ENCODE measurements at places on chromosomes 2 and 18.
A peak's percentile ranks its signal among the peaks of the same experiment; 100 is the strongest.

DNA sequence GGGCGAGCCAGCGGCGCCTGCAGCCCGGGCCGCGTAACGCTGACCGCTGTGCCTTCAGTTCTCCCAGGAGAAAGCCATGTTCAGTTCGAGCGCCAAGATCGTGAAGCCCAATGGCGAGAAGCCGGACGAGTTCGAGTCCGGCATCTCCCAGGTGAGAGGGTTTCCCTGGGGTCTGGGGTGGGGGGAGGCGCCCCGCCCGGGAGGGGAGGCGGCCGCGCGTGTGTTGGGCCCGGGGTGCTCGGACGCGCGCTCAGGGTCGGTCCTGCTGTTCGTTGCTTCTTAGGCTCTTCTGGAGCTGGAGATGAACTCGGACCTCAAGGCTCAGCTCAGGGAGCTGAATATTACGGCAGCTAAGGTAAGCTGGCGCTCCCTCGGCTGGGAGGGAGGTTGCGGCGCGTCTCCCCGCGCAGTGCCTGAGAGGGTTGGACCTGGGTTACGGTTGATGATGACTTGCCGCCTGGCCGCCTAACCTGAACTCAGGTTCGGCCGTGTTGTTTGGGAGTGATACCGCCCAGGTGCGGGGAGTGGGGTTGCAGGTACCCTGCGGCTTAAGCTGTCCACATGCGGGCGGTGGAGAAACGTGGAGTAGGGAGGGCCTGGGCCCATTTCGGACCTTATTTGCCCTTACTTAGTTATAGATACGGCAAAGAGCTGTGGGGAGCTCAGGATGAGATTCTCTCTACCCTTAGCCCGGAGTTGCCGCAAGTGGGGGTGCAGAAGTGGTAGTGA lies 638 bp downstream of the RPS7 start:
- no peak for DNase-seq

DNA sequence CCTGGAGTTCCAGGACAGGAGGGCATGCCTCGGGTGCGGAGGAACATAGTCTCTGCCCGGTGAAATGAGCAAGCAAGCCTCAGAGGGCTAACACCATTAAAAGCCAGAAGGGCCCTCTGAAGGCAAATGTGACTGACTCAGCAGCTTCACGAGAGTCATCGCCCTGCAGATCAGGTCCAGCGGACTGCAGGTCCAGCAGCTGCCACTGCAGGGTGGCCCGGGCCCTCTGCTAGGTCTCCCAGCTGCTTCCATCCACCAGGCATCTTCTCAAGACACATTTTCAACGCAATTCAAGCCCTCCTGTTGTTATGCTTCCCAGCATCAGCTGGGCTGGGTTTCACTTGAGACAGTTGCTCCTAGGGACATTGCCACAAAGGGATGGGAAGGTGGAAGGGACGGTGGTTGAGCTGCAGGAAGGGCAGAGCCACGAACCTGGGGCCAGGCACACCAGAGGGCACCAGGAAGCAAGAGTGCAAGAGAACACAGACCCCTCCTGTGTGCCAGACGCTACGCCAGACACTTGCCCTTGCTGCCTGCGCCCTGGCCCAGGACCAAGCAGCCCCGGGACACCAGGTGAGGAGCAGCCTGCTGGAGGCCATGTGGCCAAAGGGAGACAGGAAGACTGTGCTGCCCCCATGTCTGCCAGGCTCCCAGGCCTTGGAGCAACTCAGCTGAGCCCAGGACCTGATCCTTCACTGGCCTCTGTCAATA lies 173.0 kb downstream of the HDAC4 start:
- DNase-seq, result no peak

GRCh38 chr2:72139874-72140620 lies 7.6 kb downstream of the CYP26B1 start:
- no peak for DNase-seq

DNA sequence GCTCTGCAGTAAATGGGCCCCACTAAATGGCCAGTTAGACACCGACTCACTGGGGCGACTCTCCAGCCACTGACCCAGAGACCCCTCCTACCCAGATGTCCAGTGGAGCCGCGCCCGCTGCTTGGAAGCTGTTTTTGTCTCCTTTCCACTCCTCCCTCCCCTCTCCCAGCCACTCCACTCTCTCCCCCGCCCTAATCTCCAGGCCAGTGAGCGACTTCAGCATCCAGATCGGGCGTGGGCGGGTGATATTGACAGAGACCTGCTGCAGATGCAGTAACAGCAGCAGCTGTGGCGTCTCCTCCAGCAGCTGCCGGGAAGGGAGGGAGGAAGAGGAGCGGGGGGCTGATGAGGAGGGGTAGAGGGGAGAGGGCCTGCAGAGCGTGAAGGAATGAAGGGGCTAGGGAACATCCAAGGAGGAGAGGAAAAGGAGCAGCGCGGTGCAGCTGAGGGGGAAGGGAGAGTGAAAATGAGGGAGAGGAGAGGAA lies at the start of gene SCN7A:
Gene SCN7A, minus strand, starts transcription at position 110 of the 485 bp plus-strand sequence. CDS start 16,553 bp downstream, outside the sequence.
- peak; percentile 2 for DNase-seq

- DNase-seq, result no peak
Measured at GRCh38 chr2:24449344-24449743, 41.7 kb upstream of the NCOA1 start.

DNA sequence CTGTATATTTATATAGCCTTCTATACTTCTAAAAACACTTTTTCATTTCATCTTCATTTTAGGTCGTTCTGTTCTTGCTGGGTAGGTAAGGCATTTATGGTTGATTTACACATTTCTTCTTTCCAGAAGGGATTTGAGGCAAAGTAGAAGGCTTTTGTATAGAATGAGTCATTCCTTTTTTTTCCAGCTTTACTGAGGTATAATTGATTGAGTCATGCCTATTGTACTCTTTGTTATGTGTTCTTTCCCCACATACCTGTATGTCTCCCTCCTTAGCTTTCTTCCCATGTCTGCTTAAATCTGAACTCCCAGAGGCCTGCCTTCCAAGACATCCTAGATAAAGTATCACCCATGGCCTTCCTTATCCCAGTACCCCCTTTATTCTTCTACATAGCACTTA lies 4.8 kb upstream of the CDC42EP3 start:
- no peak for DNase-seq

- DNase-seq, result no peak
Measured at GRCh38 chr2:180385601-180386201, 378.6 kb upstream of the CWC22 start.

DNA sequence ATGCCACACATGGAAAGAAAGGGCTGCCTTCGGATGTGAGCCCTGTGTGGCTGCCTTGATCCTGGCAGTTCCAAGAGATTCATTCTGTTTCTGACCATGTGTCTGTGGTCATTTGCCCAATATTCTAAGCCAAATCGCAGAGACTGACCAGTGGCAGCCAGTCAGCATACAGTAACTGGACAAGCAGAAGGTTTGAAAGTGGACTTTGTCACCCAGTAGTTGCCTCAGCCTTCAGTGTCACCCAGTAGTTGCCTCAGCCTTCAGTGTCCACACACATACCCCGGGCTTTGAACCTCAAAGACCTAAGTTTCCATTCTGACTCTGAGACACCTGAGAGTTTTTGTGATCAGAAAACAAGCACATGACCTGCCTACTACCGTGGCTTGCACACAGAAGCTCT lies 5.0 kb downstream of the RFX8 start:
- DNase-seq, result no peak

GRCh38 chr2:213688133-213688532 lies 403.9 kb downstream of the SPAG16 start:
- no peak for DNase-seq

DNA sequence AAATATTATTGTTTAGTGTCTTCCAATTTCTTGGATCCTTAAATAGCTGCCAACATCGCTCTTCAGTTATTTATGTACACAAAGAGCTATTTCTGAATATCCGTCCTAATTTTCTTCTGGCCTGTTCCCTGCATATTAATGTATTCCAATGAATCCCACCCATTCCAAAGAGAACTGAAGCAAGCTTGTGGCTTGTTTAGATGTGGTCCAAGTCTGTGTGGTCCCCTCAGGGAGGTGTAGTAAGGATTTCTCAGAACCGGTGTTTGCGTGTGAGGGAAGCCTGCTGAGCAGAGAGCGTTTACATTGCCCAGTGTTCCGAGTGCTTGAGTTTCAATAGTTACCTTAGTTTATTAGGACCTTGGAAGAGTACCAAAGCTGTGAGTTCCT lies 25.1 kb upstream of the IL1R1 start:
- no peak for DNase-seq

GRCh38 chr2:234949762-234950434 lies 1.9 kb upstream of the SH3BP4 start:
- no peak for DNase-seq

GRCh38 chr2:64873472-64873924 lies 115.7 kb upstream of the SLC1A4 start:
- peak; percentile 84 for DNase-seq

DNA sequence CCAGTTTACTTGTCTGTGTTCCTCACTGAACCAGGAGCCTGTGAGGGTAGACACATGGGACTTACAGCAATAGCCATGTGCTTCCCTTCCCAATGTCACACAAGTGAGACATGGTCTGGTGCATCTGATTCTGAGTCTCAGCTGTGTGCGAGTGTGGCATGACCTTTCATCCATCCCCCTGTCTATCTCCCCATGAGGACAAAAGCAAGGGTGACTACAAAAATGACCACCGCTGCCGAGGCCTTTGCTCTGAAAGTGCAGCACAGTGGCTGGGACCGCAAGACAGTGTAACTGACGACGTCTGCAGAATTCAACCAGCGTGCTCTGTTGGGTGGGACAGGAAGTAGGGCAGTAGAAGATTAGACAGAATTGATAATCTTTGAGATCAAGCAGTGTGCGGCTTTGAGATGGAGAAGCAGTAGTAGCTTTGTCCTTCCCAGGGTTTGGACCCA lies 50.5 kb downstream of the RAB31 start:
- DNase-seq, result no peak

DNA sequence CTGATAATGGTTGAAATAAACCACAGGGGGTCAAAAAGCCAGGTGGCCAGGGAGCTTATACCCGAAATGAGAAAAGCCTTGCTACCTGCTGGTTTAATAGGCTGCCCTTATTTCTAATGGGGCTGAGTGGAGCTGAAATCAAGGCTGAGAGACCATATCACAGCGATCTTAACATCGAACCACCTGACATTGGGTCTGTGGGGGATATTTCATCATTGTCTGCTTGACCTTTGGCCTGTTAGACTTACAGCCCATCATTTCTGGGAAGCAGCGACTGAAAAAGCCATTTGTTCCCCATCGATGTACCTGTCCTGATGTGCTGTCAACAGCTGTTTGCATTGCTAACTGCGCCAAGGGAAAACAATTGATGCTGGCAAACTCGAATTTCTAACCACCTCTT lies 199.7 kb upstream of the SLC14A2 start:
- no peak for DNase-seq

- no peak for DNase-seq
Measured at GRCh38 chr2:42765686-42766085, 1.8 kb upstream of the OXER1 start.

DNA sequence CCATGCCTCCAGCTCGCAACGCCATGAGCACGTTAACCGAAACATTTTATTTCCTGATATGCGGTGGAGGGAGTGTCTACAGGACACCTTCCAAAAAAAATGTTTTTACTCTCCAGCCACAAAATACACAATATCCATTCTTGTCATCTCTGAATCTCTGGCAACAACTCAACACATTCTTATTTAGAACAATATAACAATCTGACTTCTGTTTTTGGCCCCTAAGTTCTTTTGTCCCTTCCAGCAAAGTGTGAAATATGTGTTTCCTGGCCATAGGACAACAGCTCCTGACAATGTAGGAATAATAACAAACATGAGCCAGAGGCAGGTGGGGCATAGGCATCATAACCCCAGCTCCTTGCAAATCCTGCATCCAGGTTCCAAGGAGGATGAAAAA lies 163.0 kb downstream of the DDX1 start:
- no peak for DNase-seq

- no peak for DNase-seq
Measured at GRCh38 chr2:160334028-160334741, 134.1 kb upstream of the ITGB6 start.

DNA sequence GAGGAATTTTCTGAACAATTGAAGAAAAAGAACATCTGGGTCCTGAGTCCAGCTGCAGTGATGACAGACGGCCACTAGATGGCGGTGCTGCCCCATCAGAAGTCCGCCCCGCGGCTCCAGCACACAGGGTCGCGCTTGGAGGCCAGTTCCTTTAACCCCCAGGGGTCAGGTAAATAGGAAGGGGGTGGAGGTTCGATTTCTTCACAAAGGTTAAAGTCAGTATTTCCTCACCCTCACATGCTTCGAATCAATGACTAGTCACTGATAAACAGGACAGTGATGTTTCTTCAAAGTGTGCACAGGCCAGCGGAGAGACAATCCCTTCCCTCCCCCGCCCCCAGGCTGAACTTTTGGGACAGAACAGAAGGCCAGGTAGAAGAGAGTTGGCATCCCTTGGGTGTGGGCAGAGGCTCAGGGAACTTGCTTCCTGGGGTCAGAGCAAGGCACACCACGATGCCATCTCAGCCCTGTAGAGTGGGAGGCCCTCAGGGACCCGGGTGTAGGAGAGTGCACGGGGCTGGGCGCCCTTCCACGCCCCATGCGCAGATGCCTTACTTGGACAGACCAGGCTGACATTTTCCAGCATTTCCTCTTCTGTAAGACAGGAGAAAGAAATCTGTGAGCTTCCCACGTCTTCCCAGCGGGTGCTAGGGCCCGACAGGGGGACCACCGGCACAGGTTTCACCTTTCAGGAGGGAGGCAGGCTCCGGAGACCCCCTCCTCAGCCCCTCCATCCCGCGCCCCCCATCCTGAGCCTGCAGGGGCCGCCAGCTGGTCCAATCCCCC lies 722 bp downstream of the APOB start:
- DNase-seq, result peak; percentile 45

DNA sequence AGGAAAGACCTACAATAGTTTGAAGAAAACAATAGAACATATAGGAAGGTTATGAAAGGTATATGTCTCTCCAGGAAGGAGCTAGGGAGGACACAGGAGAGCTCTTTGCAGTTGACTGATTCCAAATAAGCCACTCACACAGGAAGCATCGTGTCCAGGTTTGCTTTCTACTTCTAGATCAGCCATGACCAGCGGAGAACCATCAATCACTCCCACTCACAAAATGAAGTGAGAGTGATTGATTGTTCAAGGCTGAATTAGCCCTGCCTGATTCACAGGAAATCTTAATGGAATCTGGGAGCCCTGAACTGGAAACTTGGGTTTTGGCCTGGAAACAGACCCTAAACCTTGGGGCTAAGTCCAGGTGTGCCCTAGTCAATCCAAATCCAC lies 1292.2 kb upstream of the ZEB2 start:
- DNase-seq, result no peak

GRCh38 chr2:67463810-67464209 lies 66.7 kb downstream of the ETAA1 start:
- DNase-seq, result no peak

DNA sequence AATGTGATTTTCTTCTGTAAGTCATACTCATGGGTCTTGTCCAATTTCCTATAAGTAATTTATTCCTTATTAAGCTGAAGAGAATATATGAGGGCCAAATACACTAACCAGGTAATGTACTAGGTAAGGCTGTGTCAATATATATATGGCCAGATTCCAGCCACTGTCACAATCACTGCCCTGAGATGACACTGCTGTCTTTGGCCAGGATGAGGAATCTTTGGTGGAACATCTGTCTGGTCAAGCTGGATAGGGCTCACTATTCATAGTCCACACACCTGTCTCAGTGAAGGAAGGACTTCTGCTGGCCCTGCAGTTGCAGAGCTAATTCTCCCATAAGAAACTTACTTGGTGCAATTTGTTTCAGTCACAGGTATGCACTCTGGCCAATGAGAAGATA lies 11.3 kb downstream of the MSTN start:
- no peak for DNase-seq

GRCh38 chr18:32735781-32736180 lies 37.0 kb downstream of the KLHL14 start:
- no peak for DNase-seq

- no peak for DNase-seq
Measured at GRCh38 chr2:232362174-232362900, 16.2 kb upstream of the ALPP start.
